BJ (cell line): ENCODE measurements at places on chromosomes 16 and 17.
A peak's percentile ranks its signal among the peaks of the same experiment; 100 is the strongest.

- no peak for DNase-seq
Observed at GRCh38 chr17:63954402-63955063, 18.2 kb downstream of the SCN4A start.

DNA sequence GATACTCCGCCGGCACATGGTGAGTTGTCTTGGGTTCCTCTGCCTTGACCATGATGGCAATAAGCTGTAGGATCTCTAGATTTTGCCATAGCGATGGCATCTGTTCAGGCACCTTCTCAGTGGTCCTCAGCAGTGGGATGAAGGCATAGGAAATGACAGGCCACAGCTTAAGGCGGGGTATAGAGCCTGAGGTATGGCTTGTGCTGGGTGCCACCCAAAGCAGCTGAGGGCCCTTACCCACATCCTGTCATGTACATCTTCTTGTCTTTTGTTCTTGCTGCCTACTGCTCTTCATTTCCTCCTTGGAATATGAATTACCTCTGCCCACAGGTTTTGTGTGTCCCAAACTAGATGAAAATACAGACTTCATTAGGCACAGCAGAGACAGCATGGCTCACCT, 29.5 kb downstream of the KAT7 start:
- no peak for DNase-seq

DNA sequence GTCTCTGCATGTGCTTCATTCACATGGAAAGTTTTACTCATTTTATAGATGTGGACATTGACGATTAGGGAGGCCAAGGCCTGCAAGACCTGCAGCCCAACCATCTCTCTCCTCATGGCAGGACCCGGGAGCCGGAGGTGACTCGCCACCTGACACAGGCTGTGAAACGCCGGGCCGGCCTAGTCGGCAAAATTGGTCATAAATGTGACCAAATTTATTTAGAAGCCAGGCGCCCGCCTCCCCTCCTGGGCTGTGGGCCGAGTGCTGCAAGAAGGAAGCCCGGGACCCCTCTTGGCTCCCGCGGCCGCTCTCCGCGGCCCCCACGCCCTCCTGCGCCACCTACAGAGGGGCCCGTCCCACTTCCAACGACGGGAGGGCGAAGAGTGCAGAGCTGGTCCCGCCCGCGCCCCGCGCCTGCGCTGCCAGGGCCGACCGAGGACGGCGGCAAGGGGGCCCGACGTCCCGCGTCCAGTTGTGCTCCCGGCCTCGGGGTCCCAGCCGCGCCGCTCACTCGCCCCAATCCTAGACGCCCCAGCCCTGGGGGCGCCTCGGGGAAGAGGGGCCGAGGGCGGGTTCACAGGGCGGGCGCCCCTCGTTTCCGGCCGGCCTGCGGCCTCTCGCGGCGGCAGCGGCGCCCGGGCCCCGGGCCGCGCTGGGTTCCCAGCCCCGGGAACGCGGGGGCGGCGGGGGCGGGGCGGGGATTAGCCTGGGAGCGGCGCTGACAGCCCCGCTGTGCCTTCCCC, 47.5 kb downstream of the WNT3 start:
- DNase-seq: no peak

DNA sequence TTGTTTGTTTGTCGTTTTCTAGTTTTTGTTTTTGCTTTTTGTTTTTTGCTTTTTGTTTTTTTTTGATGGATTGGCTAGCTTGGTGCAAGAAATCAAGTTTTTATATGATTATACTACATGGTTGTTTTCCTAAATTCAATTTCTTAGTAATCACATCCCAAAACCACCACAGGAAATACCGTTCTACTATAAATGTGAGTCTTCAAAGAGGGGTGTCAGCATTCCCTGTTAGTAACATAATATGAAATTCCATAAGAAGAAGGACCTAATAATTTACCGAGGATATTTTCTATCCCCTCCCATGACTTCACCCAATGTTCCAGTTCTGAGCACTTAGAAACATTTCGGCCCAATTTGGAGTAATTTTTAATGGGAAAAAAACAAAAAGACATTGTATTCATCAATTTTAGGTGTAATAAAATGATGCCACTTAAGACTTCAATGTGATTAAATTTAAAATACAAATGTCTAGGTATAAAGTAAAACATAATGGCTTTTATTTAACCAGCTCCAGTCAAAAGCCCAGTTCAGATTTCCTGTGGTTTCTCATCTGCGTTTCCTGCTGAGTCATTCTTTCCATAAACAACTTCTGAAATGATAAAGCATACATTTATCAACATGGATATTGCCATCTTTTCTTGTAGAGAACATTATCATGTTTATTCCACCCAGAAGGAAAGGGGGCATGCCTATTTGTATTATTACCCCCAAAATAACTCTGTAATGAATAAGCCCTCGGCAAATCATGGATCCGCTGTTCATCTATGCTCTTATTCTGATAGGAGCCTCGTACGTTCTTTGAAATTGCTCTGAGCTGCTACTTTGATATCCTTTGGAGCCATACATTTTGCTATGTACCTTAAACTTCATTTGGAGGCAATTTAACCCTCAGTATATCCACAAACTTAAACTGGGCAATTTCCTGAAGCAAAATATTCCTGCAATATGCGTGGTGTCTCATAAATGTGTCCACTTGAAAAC, 28.1 kb downstream of the HSBP1 start:
- DNase-seq: peak; percentile 13

GRCh38 chr16:85650844-85651628, 37.7 kb downstream of the GINS2 start:
- DNase-seq: no peak

GRCh38 chr17:32323811-32324491, 18.0 kb downstream of the C17orf75 start:
- DNase-seq: no peak

- no peak for DNase-seq
Observed at GRCh38 chr17:61157246-61157886, 242.3 kb upstream of the TBX2 start.

GRCh38 chr17:34248511-34249024, 6.5 kb upstream of the CCL2 start:
- DNase-seq: peak; percentile 94

DNA sequence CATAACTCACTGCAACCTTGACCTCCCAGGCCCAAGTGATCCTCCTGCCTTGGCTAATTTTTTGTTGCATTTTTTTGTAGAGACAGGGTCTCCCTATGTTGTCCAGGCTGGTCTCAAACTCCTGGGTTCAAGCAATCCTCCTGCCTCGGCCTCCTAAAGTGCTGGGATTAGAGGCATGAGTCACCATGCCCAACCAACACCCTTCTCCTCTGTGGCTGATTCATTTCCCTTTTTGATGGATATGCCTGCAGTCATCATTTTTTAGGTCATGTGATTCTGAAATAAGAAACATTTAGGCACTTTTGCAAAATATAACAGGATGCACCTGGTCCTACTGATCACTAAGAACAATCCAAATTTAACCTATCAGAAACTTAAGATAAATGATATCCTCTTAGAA, 44.0 kb upstream of the YPEL2 start:
- no peak for DNase-seq

DNA sequence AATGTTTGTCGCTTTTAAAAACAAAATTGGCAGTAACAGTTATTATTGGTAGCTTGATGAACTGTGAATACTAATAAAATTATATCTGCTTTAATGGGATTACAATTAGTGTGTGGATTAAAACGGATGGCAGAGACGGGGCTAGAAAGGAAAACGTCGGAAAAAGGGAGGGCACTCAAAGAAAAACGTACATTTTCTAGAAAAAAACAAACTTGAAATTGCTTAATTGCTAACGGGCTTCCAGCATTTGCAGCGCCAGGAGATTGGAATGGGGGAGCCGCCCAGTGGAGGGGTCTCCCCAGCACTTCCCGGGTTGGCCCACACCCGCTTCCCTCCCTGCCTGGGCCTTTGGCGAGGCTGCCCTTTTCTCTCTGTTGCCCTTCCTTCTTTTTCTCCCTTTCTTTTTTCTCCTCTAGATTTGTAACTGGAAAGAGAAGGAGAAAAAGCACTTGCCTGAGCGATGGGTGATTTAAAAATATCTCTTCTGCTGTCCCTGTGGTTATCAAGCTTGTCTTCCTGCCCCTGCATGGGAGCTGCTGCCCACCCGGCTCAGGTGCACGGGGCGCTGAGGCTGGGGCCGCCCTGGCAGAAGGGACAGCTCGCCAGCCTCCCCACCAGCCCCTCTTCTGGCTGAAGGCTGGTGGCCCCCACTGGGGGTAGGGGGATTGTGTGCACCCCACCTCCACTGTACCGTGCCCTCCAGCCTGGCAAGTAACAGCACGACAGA, 5.9 kb downstream of the BAHCC1 start:
- DNase-seq: no peak

- no peak for DNase-seq
Observed at GRCh38 chr17:72535779-72536178, 415.0 kb downstream of the SOX9 start.

DNA sequence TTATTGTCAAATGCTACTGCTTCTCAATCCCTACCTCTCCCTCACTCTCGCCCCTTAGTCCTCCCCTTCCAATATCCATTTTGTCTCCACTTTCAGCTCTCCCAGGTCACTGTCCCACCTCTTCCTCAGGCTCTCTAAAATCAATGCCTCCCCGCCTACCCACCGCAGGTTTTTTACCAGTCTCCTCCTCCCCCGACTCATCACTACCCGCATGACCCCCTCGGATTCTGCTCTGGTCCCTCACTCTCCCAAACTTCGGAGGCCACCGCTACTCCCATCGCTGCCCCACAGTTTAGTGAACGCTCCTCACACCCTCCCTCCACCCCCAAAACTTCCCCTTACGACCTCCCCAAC, 513 bp downstream of the CRLF3 start:
- no peak for DNase-seq

GRCh38 chr17:32103476-32104113, 38.7 kb upstream of the RHOT1 start:
- no peak for DNase-seq

DNA sequence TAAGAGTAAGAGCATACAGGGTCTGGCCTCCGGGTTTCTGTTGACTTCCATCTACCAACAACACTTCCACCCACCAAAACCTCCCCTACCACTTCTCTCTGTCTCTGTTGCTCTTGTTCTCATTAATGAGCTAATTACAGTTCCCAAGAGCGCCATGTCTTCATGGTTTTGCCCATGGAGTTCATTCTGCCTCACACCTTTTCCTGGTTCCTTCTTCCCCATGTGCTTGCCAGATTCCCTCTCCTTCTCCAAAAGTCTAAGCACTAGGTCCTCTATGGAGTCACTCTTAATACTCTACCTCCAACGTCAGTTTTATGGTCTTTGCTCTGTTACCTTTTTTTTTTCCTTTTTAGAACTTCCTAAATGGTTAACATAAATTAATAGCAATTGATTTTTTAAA, 92.8 kb downstream of the MYO1D start:
- no peak for DNase-seq

- no peak for DNase-seq
Observed at GRCh38 chr17:27751622-27752490, 48.5 kb downstream of the NOS2 start.

GRCh38 chr17:75371339-75371738, 34.1 kb downstream of the GRB2 start:
- no peak for DNase-seq

GRCh38 chr17:66437476-66438026, 135.1 kb downstream of the PRKCA start:
- DNase-seq: no peak

- no peak for DNase-seq
Observed at GRCh38 chr16:24749310-24749709, 19.9 kb downstream of the TNRC6A start.

GRCh38 chr17:81437191-81437651, 42.0 kb downstream of the BAHCC1 start:
- DNase-seq: no peak

- peak; percentile 89 for DNase-seq
Observed at GRCh38 chr16:74448990-74449389, 27.7 kb upstream of the CLEC18B start.

GRCh38 chr17:27573971-27574525, 56.9 kb upstream of the LGALS9 start:
- DNase-seq: no peak
